ENCODE measurements at places on chromosomes 16 and 17.

GRCh38 chr17:75681289-75681688 is 14.2 kb downstream of the SAP30BP start:
- no peak for DNase-seq

- no peak for DNase-seq
Observed at GRCh38 chr16:74199066-74199841, 97.4 kb upstream of the PSMD7 start.

GRCh38 chr16:80656711-80657150 is 115.9 kb downstream of the DYNLRB2 start:
- no peak for DNase-seq

DNA sequence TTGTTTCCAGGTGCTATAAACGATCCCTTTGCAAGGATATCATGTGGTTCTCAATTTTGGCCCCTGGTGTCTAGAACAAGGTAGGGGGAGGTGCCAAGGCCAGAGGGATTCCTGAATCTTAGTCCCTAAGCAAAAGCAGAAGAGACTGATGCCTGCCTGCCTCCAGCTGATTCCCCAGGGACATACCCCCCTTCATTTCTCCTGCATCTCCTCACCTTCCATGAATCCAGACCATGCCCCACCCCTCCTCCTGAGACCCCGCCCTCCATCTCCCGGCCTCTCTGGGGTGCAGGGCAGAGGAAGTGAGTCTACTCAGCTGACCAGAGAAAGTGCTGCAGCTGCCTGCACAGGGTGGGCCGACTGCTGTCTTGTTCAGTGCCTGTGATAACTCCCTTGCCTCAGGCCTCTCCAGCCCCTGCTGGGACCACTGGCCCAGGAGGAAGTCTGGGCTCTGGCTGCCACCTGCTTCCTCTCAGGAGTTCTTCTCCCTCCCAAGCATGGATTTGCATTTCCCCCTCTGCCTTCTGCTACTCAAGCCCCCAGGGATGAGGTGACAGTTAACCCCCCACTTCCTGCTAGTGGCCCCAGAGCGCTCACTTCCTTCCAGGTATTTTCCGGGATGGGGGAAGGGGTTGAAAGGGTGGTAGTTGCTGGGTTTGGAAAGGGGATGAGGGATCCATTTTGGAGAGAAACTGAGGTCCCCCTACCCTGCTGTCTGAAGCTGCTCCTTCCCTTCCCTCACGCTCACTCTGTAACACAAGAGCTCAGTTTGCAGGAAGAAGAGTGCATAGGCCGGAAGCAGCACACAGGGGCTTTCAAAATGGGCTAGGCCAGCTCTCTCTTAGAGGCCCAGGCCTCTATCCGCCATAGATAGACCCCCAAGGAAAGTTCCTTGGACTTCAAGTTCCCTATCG is 10.5 kb upstream of the TSPOAP1 start:
- DNase-seq: no peak

GRCh38 chr17:20271011-20271610 is 196.2 kb downstream of the LGALS9B start:
- DNase-seq: no peak

DNA sequence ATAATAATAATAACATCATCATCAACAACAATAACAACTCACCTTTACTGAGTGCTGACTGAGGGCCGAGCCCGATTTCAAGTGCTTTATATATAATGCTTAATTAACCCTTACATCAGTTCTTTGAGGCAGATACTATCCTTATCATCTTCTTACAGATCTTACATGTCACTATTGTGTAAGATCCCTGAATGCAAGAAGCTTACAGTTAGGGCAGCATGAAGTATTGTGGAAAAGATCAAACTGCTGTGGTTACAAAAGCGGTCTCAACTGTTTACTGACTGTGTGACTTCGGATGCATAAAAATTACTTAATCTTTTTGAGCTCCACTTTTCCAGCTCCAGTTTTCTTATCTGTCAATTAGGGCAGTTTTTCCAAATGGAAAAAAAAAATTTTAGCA is 3.3 kb downstream of the VAT1 start:
- DNase-seq: no peak

GRCh38 chr16:83742124-83742899 is 65.5 kb upstream of the HSBP1 start:
- DNase-seq: no peak

DNA sequence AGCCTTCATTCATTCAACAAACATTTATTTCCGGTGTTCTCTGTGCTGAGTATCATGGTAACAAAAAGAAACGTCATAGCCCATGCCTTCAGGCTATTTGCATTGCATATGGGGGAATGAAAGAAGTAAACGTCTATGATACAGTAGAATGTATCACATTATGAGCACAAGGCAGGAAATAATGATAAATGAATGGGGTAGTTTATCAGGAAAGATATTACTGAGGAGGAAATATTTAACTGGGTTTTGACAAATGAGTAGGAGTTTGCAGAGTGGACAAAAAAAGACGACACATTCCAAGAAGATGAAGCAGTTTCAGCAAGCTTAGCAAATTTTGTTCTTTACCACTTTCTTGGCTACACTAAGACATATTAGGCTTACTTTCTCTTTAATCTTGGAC is 1.3 kb upstream of the KRTAP4-7 start:
- DNase-seq: no peak

- no peak for DNase-seq
Observed at GRCh38 chr16:64206862-64207261, 915.0 kb downstream of the CDH11 start.

DNA sequence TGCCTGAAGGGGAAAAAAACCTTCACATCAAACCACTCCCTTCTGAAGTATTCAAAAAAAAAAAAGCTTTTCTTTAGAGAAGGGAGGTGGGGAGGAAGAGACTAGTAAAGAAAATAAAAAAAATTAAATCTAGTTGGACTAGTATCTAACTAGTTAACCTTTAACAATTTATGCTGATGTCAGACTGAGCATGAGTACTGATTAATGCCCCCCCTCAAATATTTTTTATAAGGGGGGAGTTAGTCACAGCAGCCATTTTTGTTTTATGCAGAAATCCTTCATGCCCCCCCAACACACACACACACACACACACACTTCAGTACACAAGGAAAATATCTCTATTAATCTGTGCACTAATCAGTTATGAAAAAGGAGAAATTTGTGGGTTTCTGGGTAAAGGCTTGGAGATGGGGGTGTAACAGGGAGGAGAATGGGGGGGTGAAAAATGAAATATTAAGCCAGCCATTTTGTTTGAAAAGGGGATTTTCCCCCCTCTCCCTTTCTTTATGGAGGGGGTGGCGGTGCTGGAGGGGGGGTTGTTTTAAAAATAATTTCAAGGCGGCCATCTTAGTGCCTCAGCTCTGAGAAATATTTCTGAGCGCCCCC is 4.7 kb upstream of the CHD3 start:
- no peak for DNase-seq

DNA sequence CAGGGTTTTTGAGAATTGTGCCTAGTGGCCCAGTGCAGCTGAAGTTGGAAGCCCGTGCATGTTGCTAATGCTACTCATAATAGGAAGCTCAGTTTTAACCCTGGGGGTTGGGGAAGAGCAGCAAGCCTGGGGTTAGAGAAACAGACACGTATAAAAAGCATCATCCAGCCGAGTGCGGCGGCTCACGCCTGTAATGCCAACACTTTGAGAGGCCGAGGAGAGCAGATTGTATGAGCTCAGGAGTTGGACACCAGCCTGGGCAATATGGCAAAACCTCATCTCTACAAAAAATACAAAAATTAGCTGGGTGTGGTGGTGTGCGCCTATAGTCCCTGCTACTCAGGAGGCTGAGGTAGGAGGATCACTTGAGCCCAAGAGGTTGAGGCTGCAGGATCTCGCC is 2.3 kb upstream of the CLUH start:
- no peak for DNase-seq

DNA sequence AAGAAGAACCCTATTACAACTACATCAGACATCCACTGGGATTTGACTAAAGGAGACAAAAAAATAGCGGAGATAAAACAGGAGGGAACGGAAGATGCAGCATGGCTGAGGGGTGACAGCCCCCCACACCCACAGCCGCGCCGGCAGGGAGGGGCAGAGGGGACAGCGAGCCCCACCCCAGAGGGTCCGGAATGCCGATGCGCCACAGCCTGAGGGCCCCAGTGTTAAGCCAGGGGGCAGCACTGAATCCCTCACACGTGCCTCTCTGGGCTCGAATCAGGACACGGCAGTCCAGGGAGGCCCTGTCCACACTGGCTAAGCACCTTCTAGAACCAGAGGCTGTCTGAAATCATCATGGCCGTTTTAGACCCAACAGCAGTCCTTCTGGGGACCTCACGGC is 18.8 kb downstream of the MAP1LC3B start:
- no peak for DNase-seq

GRCh38 chr16:67384778-67385510 is 8.4 kb downstream of the TPPP3 start:
- no peak for DNase-seq

GRCh38 chr16:77435272-77435820 is 512 bp upstream of the ADAMTS18 start:
- DNase-seq: no peak

- no peak for DNase-seq
Observed at GRCh38 chr16:996681-997080, 15.1 kb downstream of the SOX8 start.

GRCh38 chr17:72403713-72404209 is 282.9 kb downstream of the SOX9 start:
- no peak for DNase-seq

- no peak for DNase-seq
Observed at GRCh38 chr17:71057448-71057847, 888.1 kb downstream of the KCNJ2 start.

GRCh38 chr16:81514568-81515258 is 70.1 kb downstream of the CMIP start:
- no peak for DNase-seq

DNA sequence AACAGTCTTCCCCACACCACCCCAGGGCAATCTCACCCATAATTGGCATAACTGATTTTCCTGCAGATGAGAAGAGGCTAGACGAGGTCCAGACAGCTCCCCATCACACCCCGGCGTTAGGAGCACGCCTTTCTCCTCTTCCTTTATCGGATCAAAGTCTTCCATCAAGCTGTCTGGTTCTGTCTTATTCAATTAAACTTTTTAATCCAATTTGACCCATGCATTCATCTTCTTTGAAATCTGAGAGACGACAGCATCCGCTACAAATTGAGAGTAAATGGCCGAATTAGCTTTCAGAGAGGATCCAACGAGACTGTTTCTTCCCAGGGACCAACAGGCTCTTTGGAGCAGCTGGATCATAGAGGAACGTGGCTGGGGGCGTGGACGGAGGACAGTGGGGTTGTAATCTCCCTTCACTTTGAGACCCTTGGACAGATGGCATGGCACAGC is 44.4 kb upstream of the GPRC5B start:
- DNase-seq: no peak

DNA sequence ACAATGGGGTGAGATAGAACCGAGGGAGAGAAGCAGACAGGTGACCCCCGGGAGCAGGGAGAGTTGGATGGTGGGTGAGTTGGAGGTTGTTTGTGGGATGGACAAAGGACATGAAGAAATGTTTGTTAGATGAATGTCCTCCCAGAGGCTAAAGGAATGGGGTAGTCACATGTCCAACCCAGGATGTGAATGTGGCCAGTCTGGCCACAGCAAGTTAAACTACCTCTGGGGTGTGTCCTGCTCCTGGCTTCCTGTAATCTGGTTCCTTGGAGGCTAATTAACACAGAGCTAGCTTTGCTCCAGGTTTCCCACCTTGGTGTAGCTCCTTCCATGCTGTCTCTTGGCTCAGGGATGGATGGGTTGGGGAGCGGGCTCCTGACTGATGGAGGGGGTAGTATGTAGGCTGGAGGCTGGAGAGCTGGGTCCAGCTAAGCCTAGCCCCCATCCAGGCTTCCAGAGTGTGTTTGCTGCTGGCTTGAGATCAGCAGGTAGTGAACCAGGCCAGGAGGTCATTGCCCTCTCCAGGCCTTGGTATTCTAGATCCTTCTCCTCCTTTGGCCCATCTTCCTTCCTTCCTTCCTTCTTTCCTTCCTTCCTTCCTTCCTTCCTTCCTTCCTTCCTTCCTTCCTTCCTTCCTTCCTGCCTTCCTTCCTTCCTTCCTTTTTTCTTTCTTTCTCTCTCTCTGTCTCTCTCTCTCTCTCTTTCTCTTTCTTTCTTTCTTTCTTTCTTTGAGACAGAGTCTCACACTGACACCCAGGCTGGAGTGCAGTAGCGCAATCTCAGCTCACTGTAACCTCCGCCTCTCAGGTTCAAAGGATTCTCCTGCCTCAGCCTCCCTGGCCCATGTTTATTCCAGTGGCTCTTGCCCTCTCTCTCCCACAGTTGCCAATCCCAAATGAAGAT is 28.0 kb upstream of the UBE2G1 start:
- DNase-seq: no peak

- peak; percentile 69 for DNase-seq
Observed at GRCh38 chr17:47229535-47230443, 20.6 kb downstream of the MYL4 start.

DNA sequence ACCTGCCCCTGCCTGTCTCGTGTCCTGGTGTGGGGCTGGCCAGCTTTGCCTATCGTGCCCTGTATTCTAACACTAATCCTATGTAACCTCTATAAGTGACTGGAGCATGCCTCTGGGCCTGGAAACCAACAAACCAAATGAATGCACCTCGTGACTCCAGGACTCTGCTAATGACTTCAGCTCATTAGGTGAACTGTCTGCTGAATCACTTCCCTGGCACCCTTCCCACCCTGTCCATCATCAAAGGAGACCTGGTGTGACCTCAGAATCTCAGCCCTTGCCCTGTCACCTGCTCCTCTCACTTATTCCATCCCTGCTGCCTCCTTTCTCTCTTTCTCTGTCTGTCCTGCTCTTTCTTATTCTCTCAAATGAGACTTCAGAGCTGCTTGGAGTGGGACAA is 322.4 kb downstream of the CBLN1 start:
- no peak for DNase-seq

GRCh38 chr17:66492561-66493005 is 190.2 kb downstream of the PRKCA start:
- DNase-seq: no peak

GRCh38 chr16:1497014-1497598 is 3.9 kb downstream of the TELO2 start:
- DNase-seq: no peak

DNA sequence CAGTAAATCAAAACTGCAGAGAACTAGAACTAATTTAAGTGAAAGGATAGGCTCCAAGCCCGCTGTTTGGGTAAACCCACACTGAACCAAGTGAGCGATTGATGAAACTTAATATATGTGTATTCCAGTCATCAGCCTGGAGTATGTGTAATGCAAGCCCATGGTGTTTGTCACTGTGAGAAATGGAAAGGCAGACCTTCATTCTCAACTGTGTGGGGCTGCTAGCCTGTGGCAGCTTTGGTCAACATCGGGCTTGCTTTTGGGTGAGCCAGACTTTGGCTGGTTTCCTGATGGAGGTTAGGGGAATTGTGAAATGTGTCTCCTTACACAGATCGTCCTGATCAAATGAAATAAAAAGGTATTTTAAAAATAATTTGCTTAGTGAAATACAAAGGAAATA is 279.9 kb downstream of the IRX3 start:
- DNase-seq: no peak
